ENCODE measurements at places on chromosomes 5 and 9.

DNA sequence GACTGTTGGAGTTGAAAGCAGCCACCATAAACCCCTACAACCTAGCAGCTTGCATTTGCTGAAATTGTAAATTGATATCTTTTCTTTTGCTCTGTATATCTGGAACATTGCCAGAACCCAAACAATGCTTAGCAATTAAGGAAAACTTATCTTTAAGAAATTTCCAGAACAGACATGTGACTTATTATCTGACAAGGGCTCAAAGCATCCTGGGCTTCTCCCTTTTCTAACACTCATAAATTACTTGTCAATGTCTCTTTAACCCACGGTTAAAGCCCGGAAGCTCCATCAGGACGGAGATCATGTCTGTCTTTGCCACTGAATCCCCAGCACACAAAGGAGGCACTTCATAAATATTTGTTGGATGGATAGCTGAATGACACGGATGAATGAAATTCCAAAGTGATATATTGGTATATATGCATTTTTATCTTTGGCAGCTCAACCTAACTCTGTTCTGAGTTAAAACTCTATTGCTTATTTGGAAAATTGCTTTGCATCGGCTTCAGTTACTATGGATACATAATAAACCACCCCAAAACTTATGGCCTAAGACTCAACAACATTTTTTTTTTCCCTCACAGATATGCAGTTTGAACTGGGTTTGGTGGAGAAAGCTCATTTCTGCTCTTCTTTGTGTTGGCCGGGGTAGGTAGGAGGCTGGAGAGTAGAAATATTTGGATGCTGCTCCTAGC is 103.1 kb upstream of the CLINT1 start:
- peak; percentile 64 for DNase-seq

DNA sequence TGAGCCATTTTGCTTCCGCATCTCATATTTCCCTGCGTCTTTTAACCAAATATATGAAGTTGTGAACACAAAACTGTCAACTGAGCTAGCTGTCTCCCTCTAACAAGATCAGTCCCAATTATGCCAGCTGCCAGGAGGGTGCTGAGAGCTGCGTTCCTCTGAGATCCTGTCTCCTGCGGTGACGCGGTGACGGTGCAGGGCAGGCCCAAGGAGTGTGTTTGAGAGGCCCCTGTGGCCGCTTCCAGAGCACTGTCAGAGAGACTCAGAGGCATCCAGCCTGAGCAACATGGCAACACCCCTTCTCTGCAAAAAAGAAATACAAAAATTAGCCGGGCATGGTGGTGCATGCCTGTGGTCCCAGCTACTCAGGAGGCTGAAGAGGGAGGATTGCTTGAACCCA is 126.3 kb upstream of the FOXD4L5 start:
- DNase-seq: no peak

GRCh38 chr5:78993165-78993564 is 8.1 kb upstream of the ARSB start:
- DNase-seq: no peak

GRCh38 chr5:154159343-154159742 is 31.2 kb upstream of the GALNT10 start:
- DNase-seq: no peak

DNA sequence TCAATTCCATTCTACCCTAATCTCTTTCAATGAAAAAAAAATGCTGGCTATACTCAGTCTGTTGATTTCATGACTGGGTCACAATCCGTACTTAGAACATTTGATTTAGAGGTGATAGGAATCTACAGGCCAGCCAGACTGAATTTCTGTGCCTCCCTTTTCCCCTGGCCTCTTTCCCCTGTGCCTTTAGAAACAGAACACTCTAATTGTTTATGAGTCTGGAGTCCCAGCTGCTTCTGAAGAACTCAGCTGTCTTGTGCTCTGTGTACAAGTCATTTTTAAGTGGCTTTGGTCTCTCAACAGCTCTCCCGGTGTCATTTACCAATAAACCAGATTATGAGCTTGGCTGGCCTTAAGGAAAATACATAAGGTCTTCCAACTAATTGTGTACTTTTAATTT is 94.1 kb upstream of the ITGA2 start:
- peak; percentile 25 for DNase-seq

DNA sequence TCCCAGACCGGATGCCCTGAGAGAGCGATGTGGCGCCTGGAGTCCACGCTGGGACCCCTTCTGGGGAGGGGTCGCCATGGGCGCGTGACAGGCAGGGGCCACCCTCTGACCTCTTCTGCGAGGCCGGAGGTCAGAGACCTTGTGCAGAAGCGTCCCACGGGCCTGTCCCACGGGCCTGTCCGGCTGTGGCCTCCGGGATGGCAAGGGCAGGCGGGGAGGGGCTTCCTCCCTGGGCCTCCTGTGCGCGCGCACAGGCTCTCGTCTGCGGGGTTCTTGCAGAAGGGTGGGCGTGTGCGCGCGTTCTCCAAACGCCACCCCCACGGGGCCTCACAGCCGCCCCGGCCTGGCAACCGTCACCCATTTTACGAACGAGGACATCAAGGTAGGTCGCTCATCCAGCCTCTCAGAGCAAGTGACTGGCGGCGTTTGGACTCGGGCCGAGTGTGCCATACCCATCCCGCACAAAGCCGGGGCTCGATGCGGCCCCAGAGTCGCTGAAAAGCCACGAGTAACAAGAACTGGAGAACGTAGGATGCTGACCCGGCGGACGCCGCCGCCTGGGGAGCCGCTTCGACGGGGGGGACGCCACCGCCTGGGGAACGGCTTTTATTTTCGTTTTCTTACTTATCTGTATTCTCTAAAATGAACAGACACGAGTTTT is 897 bp downstream of the AHRR start:
- DNase-seq: no peak

GRCh38 chr5:168670881-168671575 is 91.9 kb upstream of the PANK3 start:
- DNase-seq: no peak

DNA sequence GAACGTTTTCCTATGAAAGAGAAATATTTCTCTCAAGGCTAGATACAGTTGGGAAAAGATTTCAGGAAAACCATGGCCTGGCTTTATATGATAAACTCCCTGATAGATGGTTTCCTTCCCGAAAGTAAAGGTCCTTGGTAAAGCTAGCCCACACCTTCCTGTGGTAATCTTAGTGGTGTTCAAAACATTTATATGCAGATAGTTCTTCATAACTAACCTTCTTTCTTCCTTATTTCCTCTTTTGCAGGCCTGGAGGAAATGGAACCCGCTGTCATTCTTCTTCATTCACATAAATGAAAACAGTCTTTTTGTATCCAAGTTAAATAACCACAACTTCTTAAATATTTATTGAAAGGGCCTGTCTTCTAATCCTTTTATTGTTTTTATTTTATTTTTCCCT is 474.0 kb upstream of the ACTBL2 start:
- no peak for DNase-seq

- no peak for DNase-seq
These were observed 25.7 kb upstream of the GCNT4 start for GRCh38 chr5:75078027-75078426.

- no peak for DNase-seq
These were observed 65.5 kb downstream of the ACO1 start for GRCh38 chr9:32449969-32450368.

Measured in NCI-H1105 treated with DMSO at 0.1 percent for 48 hours (cell line).